ENCODE measurements at places on chromosomes 5 and 9.

GRCh38 chr5:160926428-160926827, 74.4 kb upstream of the ATP10B start:
- DNase-seq = no peak

DNA sequence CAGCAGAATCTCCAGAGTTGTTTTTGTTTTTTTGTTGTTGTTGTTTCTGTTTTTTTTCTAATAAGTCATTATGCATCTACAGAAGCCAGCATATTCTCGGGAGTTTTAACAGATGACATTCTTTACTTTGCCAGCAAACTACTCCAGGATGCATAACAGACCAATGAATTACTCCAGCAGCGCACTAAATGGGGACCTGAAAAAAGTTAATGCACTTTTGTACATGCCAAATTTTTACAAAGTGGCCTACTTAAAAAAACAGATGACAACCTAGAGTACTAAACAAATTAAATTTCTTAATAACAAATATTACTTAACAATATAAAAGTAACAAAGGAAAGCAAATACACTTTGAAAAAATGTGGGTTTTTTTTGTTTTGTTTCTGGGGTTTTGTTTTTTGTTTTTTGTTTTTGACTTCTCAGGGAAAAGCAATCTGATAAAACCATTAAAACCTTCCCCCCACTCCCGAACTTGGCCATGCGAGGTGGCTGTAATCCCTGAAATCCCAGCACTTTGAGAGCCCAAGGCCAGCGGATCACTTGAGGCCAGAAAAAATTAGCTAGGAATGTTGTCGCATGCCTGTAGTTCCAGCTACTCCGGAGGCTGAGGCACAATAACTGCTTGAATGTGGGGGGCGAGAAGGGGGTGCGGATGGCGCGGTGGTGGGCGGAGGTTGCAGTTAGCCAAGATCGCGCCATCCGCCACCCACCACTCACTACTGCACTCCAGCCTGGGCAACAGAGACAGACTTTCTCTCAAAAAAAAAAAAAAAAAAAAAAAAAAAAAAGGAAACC, 352.4 kb downstream of the CETN3 start:
- no peak for DNase-seq

DNA sequence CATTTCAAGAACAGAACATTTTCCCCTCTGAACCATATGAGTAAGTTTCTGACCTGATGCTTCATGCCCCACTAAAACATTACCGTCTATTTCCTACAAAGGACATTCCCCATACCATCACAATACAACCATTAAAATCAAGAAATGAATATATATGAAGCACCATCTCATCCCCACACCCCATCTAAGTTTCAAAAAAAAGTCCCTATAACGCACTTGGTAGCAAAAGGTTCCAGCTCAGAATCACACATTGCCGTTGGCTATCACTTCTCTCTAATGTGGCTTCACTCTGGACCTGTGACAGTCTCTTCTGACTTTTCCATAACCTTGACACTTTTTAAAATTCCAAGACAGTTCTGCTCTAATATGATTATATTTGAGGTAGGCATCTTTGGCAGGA, 5.9 kb downstream of the EMB start:
- no peak for DNase-seq

DNA sequence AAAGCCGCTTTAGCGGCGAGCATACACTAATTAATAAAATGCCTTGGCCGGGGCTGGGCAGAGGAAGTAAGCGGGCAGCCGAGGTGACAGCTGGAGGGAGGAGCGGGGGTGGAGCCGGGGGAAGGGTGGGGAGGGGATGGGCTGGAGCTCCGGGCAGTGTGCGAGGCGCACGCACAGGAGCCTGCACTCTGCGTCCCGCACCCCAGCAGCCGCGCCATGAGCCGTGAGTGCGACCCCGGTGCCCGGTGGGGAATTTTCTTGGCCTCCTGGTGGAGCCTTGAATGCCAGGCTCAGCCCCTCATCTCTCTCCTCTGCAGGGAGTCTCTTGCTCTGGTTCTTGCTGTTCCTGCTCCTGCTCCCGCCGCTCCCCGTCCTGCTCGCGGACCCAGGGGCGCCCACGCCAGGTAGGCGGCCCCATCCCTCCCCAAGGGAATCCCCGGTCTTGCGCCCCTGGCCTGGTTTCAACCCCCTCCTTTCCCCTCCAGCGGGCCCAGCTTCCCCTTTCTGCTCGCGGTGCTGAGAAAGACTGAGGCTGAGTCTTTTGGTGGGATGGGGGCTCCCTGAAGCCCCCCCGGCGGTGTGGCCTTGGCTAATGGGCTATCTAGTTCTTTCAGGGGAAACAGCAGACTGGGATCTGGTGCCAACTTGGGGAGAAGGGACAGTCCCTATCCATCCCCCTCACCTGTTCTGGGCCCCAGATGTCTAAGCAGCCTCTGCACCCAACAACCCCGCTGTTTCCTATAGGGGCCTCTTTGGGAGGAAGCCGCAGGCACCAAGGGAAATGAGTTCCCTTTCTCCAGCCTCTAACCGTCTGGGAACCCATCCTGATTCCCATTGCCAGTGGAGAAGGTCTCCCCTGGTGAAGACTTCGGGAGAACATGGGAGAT, at the start of gene PTGS1:
Gene PTGS1, plus strand, starts transcription at position 156 of the 887 bp plus-strand sequence. Its CDS starts 61 bp downstream, at position 217.
- no peak for DNase-seq

- DNase-seq = no peak
These were observed 549.0 kb upstream of the NUDT12 start for GRCh38 chr5:104111632-104112031.

GRCh38 chr9:132985489-132985888, 7.0 kb downstream of the GFI1B start:
- no peak for DNase-seq

- no peak for DNase-seq
These were observed 43.8 kb downstream of the WHRN start for GRCh38 chr9:114461468-114461867.

DNA sequence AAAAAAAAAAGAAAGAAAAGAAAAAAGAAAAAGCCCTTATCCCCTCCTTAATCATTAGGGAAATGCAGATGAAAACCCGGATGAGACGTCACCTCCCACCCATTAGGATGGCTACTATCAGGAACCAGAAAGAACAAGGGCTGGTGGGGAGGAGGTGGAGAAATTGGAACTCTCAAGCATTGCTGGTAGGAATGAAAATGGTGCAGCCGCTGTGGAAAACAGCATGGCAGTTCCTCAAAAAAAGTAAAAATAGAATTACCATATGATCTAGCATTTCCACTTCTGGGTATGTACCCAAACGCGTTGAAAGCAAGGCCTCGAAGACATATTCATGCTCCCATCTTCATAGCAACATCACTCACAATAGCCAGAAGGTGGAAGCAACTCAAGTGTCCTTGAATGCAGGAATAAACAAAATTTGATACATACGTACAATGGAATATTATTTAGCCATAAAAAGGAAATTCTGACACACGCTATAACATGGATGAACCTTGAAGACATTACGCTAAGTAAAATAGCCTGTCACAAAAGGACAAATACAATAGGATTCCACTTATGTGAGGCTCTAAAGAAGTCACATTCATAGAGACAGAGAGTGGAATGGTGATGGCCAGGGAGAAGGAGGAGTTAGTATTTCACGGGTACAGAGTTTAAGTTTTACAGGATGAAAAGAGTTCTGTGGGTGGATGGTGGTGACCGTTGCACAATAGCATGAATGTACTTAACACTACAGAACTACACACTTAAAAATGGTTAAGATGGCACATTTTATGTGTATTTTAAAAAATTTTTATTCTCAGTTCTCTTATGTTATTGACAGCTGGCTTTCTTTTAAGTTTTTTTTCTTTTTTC, 166.8 kb upstream of the IER5L start:
- no peak for DNase-seq

GRCh38 chr5:12467799-12468198, 563.6 kb upstream of the CTNND2 start:
- DNase-seq = no peak

- no peak for DNase-seq
These were observed 380.3 kb upstream of the ACTBL2 start for GRCh38 chr5:57862942-57863341.

DNA sequence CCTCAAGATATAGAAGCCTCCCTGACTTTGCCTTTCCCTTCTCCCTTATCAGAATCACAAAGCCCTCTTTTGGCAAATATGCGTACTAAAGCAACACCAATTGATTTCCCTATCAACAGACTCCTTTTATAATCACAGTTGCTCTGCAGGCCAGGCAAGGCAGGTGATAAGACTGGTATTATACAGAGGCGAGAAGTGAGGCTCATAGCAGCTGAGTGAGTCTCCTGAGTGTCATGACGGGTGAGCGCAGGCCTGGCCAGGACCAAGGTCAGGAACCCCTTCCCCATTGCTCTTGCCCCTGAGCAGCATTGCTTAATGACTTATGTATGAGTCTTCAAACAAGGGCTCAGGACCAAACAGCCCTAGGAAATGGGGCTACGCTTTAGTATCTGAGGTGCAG, 70.8 kb downstream of the FBXO38 start:
- no peak for DNase-seq

Data from activated T-helper 9 cell treated with anti-CD3 and anti-CD28 coated beads, Interleukin-2, amount 50 U/mL, for 16 hours (primary cell).